Peyer's patch (tissue), 4 donors: ENCODE measurements at places on chromosomes 6 and 20. TPM values are rescaled to one million over a fixed set of nuclear protein-coding genes. Genes with fewer than 3 reads are reported as not detected.

- DNase-seq: no peak
Observed at GRCh38 chr6:134026597-134026996, 25.8 kb downstream of the SLC2A12 start.

DNA sequence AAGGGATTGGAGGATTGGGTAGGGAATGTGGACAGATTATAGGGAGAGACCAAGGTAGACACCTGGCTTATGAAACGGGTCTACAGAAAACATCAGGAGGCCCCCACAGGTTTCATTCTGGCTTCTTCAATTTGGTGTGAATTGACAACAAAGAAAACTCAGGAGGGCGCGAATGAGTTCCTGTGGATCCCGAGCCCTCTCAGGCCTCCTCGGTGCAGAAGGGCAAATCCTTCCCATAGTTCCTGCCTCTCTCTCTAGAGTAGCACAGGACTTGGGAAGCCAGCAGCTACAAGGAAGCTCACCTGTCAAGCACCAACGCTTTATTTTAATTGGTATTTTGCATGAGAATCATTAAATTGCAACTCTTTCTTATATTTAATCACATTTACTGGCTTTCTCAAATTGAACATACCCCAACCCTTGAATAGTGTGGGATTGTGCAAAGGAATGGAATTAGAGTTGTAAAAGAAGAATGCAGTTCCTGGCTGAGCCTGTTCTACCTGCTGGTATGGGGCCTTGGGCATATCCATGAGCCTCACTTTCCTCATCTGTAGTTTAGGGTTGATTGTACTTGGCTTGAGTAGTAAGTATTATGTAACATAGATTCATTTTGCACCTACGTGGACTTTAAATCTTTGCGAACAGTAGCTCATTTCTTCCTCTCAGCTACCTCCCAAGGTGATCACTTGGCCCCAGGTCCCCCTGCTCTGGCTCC, 56.4 kb upstream of the PHACTR2 start:
- DNase-seq: no peak

- no peak for DNase-seq
Observed at GRCh38 chr6:4849226-4850022, 73.2 kb downstream of the CDYL start.

DNA sequence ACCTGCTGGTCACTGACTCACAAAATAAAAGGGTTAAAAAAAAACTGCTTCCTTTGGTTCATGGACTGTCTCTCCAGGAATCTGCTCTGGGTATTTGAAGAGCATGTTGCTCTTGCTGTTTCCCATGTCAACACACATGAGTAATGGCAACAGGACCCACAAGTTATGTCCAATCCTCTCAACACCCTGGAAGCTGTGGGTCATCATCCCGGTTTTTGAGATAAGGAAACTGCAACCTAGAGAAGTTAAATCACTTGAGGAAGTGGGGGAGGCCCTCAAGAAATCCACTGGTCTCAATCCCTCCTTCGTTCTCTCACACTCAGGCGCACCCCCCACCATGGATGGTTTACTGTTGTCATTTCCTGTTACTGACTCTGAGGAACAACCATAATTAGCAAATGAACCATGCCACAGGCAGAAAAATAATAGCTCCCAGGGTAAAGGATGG, 12.4 kb downstream of the MAP1LC3A start:
- no peak for DNase-seq

Gene PPIL6
- 0.53 TPM for total RNA-seq
